ENCODE measurements at places on chromosomes 1 and 21.

- H3K4me1 ChIP-seq, result peaks cover 7% of the 10 kb centered on the region
- DNase-seq, result no peak
- H3K27ac ChIP-seq, result no peak overlapping the region
- no peaks in the 10 kb centered on the region for H3K36me3 ChIP-seq
- no peaks in the 10 kb centered on the region for H3K27me3 ChIP-seq
Observed at GRCh38 chr1:226095286-226095685, 32.8 kb downstream of the H3-3A start.

- H3K4me3 ChIP-seq, result no peak overlapping the region
- H3K27me3 ChIP-seq, result peaks cover 11% of the 10 kb centered on the region
- H3K36me3 ChIP-seq, result no peaks in the 10 kb centered on the region
- H3K4me1 ChIP-seq, result no peaks in the 10 kb centered on the region
- DNase-seq, result no peak
Observed at GRCh38 chr1:224767676-224768075, 151.6 kb downstream of the CNIH3 start.

GRCh38 chr1:154479764-154480421, 22.1 kb upstream of the TDRD10 start:
- no peak for DNase-seq
- no peaks in the 10 kb centered on the region for H3K36me3 ChIP-seq
- H3K4me3 ChIP-seq, result no peak overlapping the region
- H3K27me3 ChIP-seq, result no peaks in the 10 kb centered on the region
- H3K4me1 ChIP-seq, result peaks cover 6% of the 10 kb centered on the region

DNA sequence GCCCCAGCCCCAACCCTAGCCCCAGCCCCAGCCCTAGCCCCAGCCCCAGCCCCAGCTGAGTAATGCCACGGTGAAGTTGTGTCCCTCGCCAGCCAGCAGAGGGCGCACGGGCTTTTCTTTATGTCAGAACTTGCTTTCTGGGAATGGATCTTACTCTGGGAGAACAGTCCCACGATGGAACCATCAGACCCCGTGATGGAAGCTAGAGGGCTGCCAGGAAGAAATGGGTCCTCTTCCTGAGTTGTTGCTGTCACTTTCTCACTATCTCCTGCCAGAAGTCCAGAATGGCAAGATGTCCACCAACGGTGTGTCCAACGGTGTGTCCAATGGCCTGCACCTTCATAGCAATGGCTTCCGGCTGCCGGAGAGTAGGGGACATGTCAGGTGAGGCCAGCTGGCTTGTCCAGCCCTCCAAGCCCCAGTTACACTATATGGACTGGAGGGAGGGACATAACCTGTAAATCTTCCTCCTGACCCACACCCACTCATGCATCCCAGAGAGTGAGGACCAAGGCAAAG, 25.1 kb upstream of the TMEM222 start:
- H3K27me3 ChIP-seq, result no peaks in the 10 kb centered on the region
- DNase-seq, result peak; percentile 61
- H3K4me1 ChIP-seq, result peaks cover 3% of the 10 kb centered on the region
- H3K27ac ChIP-seq, result no peak overlapping the region
- H3K36me3 ChIP-seq, result peaks cover 80% of the 10 kb centered on the region

DNA sequence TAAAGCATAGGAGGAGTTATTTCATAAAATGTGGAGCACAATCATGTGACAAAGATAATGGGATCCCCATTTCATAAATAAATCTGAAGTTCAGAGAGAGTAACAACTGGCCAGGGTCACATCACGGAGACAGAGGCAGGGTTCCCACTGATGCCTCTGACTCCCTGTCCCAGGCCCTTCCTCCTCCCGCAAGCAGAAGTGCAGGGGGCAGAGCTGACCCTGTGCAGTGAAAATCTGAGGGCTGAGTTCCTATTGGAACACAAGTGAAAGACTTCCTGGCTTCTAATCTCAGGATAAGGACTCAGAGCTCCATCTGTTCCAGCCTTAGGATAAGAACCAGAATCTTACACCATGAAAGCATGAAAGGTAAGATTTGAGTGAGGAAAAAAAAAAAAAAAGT, 22.0 kb downstream of the SELL start:
- no peak for DNase-seq
- H3K27ac ChIP-seq, result no peak overlapping the region
- H3K36me3 ChIP-seq, result peaks cover 26% of the 10 kb centered on the region

- H3K27me3 ChIP-seq, result peaks cover 12% of the 10 kb centered on the region
- no peak overlapping the region for H3K27ac ChIP-seq
- H3K4me1 ChIP-seq, result no peaks in the 10 kb centered on the region
- no peak for DNase-seq
- H3K4me3 ChIP-seq, result no peak overlapping the region
Observed at GRCh38 chr1:196896355-196896754, 8.5 kb downstream of the CFHR4 start.

Measured in activated B cell treated with CpG ODN at 0.5 μM for 24 hours (primary cell).